ENCODE measurements at places on chromosomes 3 and 15.

DNA sequence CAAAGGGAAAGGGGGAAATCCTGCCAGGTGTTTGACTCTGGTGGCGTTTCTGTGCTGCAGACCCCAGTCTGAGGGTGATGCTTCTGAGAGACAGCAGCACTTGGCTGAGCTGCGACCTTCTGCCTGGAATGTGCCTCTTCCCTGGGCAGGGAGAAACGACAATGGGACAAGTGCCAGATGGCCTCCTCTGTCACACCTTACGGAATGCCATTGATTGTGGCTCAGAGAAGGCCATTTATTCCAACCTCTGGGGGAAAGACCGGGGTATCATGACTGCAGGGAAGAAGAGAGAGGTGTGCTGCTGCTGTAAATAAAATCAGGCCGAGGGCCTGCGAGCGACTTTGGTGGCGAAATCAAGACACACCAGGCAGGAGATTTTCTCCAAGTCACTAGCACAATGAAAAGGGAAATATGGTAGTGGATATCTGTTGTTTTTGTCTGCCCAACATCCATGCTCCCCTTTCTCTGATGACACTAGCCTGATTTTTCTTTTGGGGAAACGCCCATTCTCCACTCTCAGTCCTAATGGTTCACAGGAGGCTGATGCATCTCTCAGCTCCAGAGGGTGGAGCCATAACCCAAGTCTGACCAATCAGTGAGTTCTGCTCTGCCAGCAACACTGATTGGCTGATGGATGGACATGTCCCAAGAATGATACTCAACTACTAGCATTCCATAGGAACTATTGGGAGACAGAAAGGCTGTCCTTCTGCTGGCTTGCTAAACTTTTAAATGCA lies 336.1 kb downstream of the FOXP1 start:
- DNase-seq = peak; percentile 33

GRCh38 chr3:36595511-36595910 lies 168.8 kb downstream of the DCLK3 start:
- DNase-seq = no peak

GRCh38 chr3:186354100-186354499 lies 7.9 kb downstream of the DGKG start:
- DNase-seq = no peak

- DNase-seq = no peak
Observed at GRCh38 chr15:86877171-86877631, 797.5 kb downstream of the AGBL1 start.

- DNase-seq = no peak
Observed at GRCh38 chr3:22474706-22475445, 723.9 kb upstream of the ZNF385D start.

DNA sequence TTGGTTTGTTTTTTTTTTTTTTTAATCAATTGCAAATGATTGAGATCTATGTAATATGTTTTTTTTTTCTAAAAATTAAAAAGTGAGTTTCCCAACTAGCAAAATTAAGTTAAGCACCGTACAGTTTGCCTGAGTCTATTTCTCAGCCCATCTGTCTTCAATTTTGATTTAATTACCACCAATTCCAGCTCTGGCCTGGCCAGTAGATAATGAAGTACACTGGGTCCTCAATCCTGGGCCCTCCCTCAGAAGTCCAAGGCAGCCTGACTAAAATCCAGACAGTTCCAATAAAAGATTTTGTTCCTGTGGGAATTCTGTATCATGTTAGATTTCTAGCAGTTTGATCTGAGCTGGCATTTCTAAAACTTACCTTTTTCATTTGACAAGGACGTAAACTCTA lies 887.2 kb downstream of the NAALADL2 start:
- no peak for DNase-seq

GRCh38 chr3:133753107-133753778 lies 7.0 kb downstream of the TF start:
- DNase-seq = no peak

GRCh38 chr3:172580680-172581401 lies 57.6 kb upstream of the TNFSF10 start:
- DNase-seq = no peak

DNA sequence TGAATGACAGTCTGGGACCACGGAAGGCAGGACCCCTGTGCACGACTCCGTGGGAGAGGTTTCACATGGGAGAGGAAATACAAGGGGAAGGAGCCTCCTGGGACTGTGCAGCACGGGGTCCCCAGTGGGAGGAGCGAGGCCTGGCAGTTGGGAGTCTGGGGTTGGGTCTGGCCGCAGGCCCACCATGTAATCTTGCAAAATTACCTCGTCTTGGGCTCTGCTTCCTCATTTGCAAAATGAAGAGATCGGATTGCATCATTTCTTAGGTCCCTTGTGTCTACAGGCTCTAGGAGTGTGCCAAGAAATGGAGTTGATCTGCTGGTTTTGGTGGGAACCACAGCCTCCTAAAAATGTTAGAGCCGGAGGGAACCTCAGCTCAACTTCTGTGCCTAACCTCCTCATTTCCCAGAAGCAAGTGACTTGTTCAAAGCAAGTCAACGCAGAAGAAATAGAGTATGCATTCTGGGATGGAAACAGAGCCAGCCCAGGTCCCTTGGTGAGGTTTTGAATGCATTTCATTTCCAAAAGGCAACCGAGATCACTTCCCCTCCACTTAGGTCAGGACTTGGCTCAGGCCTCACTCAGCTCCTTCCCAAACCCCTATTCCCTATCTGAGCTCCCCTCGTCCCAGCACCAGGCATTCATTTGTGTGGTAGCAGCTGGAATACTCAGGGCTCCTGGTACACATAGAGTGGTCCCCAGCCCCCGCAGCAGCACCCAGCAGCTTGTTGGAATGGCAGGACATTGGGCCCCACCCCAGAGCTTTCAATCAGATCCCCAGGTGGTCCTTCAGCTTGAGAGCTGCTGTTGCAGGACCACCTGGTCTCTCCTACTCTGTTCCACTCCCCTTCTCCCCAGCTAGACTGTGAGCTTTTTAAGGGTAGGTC lies 267.7 kb downstream of the XXYLT1 start:
- DNase-seq = no peak

GRCh38 chr3:121735047-121735696 lies 14.4 kb downstream of the GOLGB1 start:
- DNase-seq = no peak

GRCh38 chr3:149179220-149179619 lies 42.4 kb downstream of the CP start:
- DNase-seq = no peak

DNA sequence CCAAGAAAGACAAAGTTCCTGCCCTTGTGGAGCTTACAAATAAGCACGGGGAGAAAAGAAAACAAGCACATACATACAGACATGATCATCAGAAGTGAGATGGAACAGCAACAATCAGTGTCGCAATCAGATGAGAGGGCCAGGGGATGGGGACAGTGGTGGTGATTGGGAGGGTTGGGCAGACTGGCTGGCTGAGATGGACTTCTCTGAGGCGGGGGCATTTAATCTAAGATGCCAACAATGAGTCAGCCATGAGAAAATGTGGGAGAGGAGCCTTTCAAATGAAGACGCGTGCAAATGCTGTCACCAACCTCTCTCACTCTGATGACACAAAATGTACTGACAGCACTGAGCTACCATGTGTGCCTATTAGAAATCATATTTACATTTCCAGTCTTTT lies 81.4 kb downstream of the NCEH1 start:
- DNase-seq = no peak

DNA sequence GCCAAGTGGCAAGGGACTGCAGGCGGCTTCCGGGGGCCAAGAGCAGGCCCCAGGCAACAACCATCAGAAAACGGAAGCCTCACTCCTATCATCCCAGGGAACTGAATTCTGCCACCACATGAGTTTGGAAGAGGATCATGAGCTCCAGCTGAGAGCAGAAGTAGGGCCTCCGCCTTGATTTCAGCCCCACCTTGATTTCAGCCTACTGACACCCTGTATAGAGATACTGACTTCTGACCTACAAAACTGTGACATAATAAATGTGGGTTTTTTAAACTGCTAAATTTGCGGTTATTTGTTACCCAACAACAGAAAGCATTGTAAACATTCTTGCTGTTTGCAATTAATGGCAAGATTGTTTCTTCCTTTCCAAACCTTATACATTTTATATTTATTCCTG lies 21.6 kb upstream of the RARRES1 start:
- DNase-seq = no peak

GRCh38 chr3:109081746-109082510 lies 36.0 kb downstream of the MORC1 start:
- DNase-seq = peak; percentile 39
